Adipose tissue (tissue), 3 donors: ENCODE measurements at places on chromosomes 5 and 9. TPM values are rescaled to one million over a fixed set of nuclear protein-coding genes. Genes with fewer than 3 reads are reported as not detected.

CEP78 gene
- 2.3 TPM for polyA plus RNA-seq

CKMT2 gene
- polyA plus RNA-seq, result 13.0 TPM

SLC34A3 gene
- 0.06 TPM for polyA plus RNA-seq

GPX8 gene
- 8.9 TPM for polyA plus RNA-seq

SOX30 gene
- polyA plus RNA-seq, result 0.07 TPM

CDH9 gene
- polyA plus RNA-seq, result not detected

IFNK gene
- not detected for polyA plus RNA-seq

OR1L1 gene
- polyA plus RNA-seq, result not detected

GM2A gene
- 10.1 TPM for polyA plus RNA-seq

LRRC19 gene
- polyA plus RNA-seq, result not detected
